ENCODE measurements at places on chromosomes 6 and 20. TPM values are rescaled to one million over a fixed set of nuclear protein-coding genes. Genes with fewer than 3 reads are reported as not detected.

The PDE7B gene
- 4.2 TPM for total RNA-seq

The ADTRP gene
- total RNA-seq: 21.0 TPM

The LST1 gene
- 68.1 TPM for total RNA-seq

The GGTLC1 gene
- 105 TPM for total RNA-seq

The OXT gene
- not detected for total RNA-seq

The SPDEF gene
- 1.3 TPM for total RNA-seq

The BPI gene
- not detected for total RNA-seq

The DACT2 gene
- total RNA-seq: 2.5 TPM

The CEP43 gene
- total RNA-seq: 10.7 TPM

DNA sequence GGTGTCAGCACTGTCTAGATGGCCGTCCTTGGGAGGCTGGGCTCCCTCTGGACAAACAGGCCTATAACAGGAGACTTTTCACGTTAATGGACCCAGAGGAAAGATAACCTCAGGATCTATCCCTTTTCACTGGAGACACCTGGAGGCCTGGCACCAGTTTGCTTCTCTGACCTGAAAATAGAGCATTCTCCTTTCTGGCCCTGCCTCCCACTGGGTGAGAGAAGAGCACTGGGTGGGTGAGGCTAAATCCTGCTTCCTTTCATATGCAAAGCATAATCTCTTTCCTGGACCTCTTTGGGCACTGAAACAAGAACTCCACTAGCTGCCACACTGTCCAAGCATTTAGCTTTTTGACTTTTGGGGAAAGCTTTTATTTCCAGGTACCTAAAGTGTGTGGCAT is 78.3 kb downstream of the FOXO3 start:
- no peaks in the 10 kb centered on the region for H3K36me3 ChIP-seq
- no peak overlapping the region for H3K4me3 ChIP-seq
- H3K27me3 ChIP-seq: no peaks in the 10 kb centered on the region
- H3K27ac ChIP-seq: no peak overlapping the region
- no peak for DNase-seq

- H3K4me1 ChIP-seq: no peaks in the 10 kb centered on the region
- H3K27ac ChIP-seq: no peak overlapping the region
- no peak for DNase-seq
- H3K27me3 ChIP-seq: no peaks in the 10 kb centered on the region
- H3K36me3 ChIP-seq: no peaks in the 10 kb centered on the region
- H3K4me3 ChIP-seq: no peak overlapping the region
Observed at GRCh38 chr20:58014628-58015315, 213.7 kb downstream of the ANKRD60 start.

- H3K36me3 ChIP-seq: no peaks in the 10 kb centered on the region
- peaks cover 5% of the 10 kb centered on the region for H3K4me1 ChIP-seq
- H3K4me3 ChIP-seq: no peak overlapping the region
- no peak overlapping the region for H3K27ac ChIP-seq
- H3K27me3 ChIP-seq: no peaks in the 10 kb centered on the region
Observed at GRCh38 chr20:59141818-59142581, 21.6 kb upstream of the ZNF831 start.

DNA sequence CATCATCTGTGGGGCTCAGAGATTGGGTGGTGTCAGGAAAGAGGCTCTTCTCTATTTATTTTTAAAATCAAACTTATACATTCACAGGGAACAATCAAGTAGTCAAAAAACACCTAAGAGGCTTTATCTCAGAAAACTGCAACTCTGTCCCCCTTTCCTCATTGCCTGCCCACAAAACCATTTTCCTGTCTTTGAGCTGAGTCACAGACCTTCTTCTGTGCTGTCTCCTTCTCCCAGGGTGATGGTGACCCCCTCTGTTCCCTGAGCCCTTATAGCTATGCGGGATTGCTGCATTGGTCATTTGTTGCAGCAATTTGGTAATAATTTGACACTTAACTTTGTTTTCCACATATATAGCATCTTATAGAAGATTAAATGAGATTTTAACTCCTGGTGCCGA is 195.2 kb upstream of the PROKR2 start:
- H3K36me3 ChIP-seq: no peaks in the 10 kb centered on the region
- no peak overlapping the region for H3K4me3 ChIP-seq
- H3K27ac ChIP-seq: no peak overlapping the region
- DNase-seq: no peak
- H3K27me3 ChIP-seq: no peaks in the 10 kb centered on the region

GRCh38 chr6:83976037-83976755 is 57.4 kb upstream of the MRAP2 start:
- DNase-seq: no peak
- H3K27ac ChIP-seq: no peak overlapping the region
- no peaks in the 10 kb centered on the region for H3K4me1 ChIP-seq
- H3K27me3 ChIP-seq: no peaks in the 10 kb centered on the region
- H3K36me3 ChIP-seq: no peaks in the 10 kb centered on the region
- no peak overlapping the region for H3K4me3 ChIP-seq

DNA sequence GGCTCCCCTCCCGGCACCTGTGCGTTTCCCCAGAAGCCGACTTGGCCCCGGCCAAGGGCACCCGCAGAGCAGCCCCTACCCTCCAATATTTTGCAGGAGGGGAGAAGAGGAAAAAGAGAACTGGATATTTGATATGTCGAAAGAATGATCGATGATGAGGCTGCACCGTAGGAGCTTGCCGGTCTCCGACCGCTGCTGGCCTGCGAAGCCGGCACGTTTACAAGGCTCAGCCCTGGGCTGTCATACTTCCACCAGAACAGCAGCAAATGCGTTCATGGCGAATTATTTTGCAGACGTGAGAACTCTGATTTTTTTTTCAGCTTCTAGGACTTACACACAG is 296.7 kb downstream of the TFAP2C start:
- H3K36me3 ChIP-seq: no peaks in the 10 kb centered on the region
- peaks cover 93% of the 10 kb centered on the region for H3K27me3 ChIP-seq
- H3K27ac ChIP-seq: no peak overlapping the region
- DNase-seq: no peak

DNA sequence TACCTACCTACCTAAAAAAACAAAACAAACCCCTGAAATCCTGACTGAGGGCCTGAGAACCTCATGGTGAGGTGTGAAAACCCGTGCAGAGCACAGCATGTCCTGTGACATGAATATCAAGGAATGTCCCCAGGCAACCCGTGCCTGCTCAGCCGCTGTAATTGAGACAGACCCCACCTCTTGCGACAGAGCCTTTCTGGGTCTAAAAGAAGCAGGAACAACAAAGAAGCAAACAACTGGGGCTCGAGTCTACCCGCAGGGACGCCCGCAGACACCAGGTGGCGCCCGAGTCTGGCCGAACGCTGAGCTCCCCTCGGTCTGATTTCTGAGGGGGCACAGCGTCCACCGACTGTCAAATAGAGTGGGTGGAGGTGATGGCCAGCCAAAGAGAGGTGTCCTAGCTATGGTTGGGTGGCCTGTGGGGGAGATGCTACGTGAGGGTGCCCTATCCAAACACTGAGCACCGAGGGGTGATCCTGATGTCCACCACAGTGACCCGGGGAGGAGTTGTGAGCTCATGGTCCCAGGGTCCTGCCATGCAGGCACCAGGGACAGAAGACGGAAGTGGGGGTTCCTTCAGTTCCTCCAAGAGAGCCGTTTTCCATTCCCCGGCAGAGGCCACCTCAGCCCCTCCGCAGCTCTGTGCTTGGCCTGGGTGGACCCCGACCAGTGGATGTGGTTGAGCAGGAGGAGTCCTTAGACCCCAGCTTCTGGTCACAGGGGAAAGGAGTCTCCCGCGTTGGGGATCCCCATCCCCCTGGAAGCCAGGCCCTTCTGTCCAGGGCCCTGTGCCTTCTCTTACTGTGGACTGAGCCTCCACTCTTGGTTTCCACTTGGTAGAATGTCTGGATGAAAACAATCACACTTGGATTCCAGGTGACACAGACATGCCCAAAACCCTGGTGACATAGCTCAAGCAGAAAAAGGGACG is 268.2 kb downstream of the CDC5L start:
- peak; percentile 86 for DNase-seq
- peaks cover 11% of the 10 kb centered on the region for H3K4me1 ChIP-seq
- H3K27ac ChIP-seq: no peak overlapping the region
- no peaks in the 10 kb centered on the region for H3K36me3 ChIP-seq
- no peak overlapping the region for H3K4me3 ChIP-seq

- DNase-seq: no peak
- H3K27ac ChIP-seq: no peak within 1 kb of the TSS
- no peaks in the 10 kb centered on the region for H3K36me3 ChIP-seq
Observed at GRCh38 chr6:55174211-55175026, at the start of gene HCRTR2. Gene HCRTR2, plus strand, starts transcription at chr6:55174515. Its CDS starts 73 bp downstream, at chr6:55174588.

GRCh38 chr6:133191323-133191722 is 49.8 kb upstream of the EYA4 start:
- H3K4me3 ChIP-seq: no peak overlapping the region
- H3K27ac ChIP-seq: no peak overlapping the region
- H3K27me3 ChIP-seq: no peaks in the 10 kb centered on the region
- DNase-seq: no peak

- no peak overlapping the region for H3K4me3 ChIP-seq
- H3K27me3 ChIP-seq: no peaks in the 10 kb centered on the region
- H3K4me1 ChIP-seq: peaks cover 17% of the 10 kb centered on the region
- H3K27ac ChIP-seq: no peak overlapping the region
- peaks cover 13% of the 10 kb centered on the region for H3K36me3 ChIP-seq
Observed at GRCh38 chr6:125962900-125963497, 6.4 kb downstream of the HINT3 start.

GRCh38 chr20:46559685-46560440 is 9.4 kb upstream of the OCSTAMP start:
- H3K27me3 ChIP-seq: no peaks in the 10 kb centered on the region
- no peak for DNase-seq
- H3K4me3 ChIP-seq: no peak overlapping the region
- peaks cover 9% of the 10 kb centered on the region for H3K4me1 ChIP-seq

GRCh38 chr20:43955750-43956191 is 41.1 kb downstream of the TOX2 start:
- no peaks in the 10 kb centered on the region for H3K36me3 ChIP-seq
- DNase-seq: no peak
- H3K4me3 ChIP-seq: no peak overlapping the region
- peaks cover 60% of the 10 kb centered on the region for H3K4me1 ChIP-seq
- peak overlapping the region; percentile 51 for H3K27ac ChIP-seq

DNA sequence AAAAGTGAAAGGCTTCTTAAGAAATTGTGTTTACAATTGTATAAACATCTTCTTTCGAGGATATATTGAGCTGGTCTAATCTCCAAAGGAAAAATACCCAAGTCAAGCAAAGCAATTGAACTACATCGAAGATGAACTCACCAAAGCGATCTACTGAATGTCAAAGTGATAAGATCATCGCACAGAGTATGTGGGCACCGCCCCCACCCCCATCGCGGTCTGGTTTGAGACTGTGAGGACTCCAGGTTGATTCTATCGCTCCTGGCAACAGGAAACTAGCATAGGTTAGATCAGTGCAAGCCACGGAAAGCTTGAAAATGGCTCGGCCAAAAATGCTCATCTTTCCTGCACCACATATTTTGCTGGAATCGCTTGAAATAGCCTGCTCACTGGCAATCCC is 133.2 kb upstream of the RPS6KA2 start:
- no peak overlapping the region for H3K4me3 ChIP-seq
- no peaks in the 10 kb centered on the region for H3K36me3 ChIP-seq
- no peaks in the 10 kb centered on the region for H3K27me3 ChIP-seq
- H3K4me1 ChIP-seq: no peaks in the 10 kb centered on the region
- H3K27ac ChIP-seq: no peak overlapping the region
- DNase-seq: no peak

DNA sequence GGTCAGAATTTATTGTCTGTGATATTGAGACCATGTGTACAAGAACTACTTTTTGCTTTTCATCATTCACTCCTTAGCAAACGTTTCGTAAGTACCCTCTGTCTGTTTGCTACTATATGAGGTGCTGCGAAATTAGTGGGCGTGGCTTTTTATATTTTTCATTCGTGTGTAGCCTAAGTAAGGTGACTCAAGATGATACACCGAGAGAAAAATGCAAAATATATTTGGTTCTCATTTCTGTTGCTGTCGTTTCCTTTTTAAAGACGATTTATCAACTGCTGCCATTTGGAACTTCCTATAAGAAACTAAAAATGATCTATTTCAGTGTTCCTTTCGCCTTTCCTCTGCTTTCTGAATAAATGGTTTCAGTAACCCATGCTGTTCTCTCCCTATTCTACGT is 61.2 kb downstream of the VAPB start:
- H3K4me3 ChIP-seq: no peak overlapping the region
- no peak overlapping the region for H3K27ac ChIP-seq
- no peaks in the 10 kb centered on the region for H3K4me1 ChIP-seq
- H3K27me3 ChIP-seq: no peaks in the 10 kb centered on the region

Measured in upper lobe of right lung (tissue), 1 donor.